ENCODE measurements at places on chromosomes 1 and 21. TPM values are rescaled to one million over a fixed set of nuclear protein-coding genes. Genes with fewer than 3 reads are reported as not detected.

DNA sequence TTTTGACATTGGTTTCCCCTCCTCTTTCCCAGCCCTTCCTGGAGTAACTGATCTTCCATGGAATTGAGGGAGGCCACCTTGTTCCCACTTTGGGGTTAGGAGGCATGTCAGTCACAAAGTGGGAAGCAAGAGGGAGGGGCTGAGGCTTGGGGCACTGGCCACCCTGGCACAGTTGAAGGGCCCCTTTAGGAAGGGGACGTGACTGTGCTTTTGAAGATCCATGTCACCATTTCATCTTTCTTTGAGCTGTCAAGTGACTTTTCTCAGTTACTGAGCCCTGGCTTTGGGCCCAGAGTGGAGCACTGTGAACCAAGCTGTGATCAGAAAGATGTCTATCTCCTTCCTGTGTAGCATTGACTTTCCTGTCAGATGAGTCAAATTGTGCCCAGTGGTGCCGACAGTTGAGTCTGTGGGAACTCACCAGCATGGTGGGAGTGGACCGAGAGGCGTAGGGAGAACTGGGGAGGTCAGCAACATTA is 38.5 kb upstream of the TDRD10 start:
- no peaks in the 10 kb centered on the region for H3K4me1 ChIP-seq
- H3K27ac ChIP-seq: no peak overlapping the region
- no peaks in the 10 kb centered on the region for H3K36me3 ChIP-seq
- peak; percentile 46 for DNase-seq
- H3K27me3 ChIP-seq: no peaks in the 10 kb centered on the region
- H3K4me3 ChIP-seq: no peak overlapping the region

GRCh38 chr1:188986745-188987417 is 1490.8 kb downstream of the BRINP3 start:
- H3K4me1 ChIP-seq: no peaks in the 10 kb centered on the region
- H3K27ac ChIP-seq: no peak overlapping the region
- no peak overlapping the region for H3K4me3 ChIP-seq

- H3K4me3 ChIP-seq: peak overlapping the region; percentile 66
- no peaks in the 10 kb centered on the region for H3K36me3 ChIP-seq
- H3K27ac ChIP-seq: no peak overlapping the region
- peak; percentile 88 for DNase-seq
- no peaks in the 10 kb centered on the region for H3K27me3 ChIP-seq
These were observed 991 bp downstream of the SELENBP1 start for GRCh38 chr1:151371370-151372057.

DNA sequence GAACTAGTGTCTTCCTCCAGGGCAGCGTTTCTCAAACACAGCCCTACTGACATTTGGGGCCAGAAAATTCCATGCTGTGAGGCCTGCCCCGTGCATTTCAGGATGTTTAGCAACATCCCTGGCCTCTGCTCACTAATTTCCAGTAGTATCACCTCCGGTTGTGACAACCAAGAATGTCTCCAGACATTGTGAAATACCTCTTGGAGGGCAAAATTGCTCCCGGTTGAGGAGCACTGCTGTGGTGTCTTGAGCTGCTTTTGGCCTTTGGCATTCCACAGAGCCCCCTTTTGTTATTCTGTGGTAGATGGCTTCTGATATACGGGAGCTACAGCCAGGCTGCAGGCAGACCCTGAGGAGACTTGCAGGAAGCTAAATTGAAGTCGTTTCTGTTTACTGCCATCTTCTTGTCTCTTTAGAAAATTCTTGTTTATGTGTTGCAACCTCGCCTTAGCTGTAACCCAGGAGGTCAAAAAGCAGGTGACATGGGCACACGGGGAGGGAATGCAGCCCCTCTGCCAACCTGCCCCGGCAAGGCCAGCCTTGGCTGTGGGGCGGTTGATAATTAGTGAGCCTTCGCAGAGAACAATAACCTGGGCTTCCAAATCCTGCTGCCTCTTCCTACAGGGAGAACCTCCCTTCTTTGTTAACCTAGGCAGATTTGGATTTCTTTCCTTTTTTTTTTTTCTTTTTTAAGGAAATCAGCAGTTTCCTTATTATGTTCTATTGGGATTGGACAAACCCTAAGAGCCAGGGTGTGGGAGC is 74.7 kb upstream of the AKT3 start:
- no peak overlapping the region for H3K4me3 ChIP-seq
- DNase-seq: no peak
- no peaks in the 10 kb centered on the region for H3K36me3 ChIP-seq
- no peaks in the 10 kb centered on the region for H3K27me3 ChIP-seq

- no peak overlapping the region for H3K4me3 ChIP-seq
- peak; percentile 68 for DNase-seq
- no peaks in the 10 kb centered on the region for H3K27me3 ChIP-seq
- no peaks in the 10 kb centered on the region for H3K36me3 ChIP-seq
- no peaks in the 10 kb centered on the region for H3K4me1 ChIP-seq
These were observed 38.0 kb downstream of the TMEM50B start for GRCh38 chr21:33441489-33442477.

- DNase-seq: no peak
- no peak overlapping the region for H3K27ac ChIP-seq
- no peaks in the 10 kb centered on the region for H3K27me3 ChIP-seq
- H3K4me1 ChIP-seq: no peaks in the 10 kb centered on the region
- no peak overlapping the region for H3K4me3 ChIP-seq
These were observed 214.1 kb downstream of the AJAP1 start for GRCh38 chr1:4868521-4868920.

The RAB42 gene
- 4.3 TPM for total RNA-seq

The NBPF4 gene
- not detected for total RNA-seq

The LHX4 gene
- total RNA-seq: not detected

The PFKFB2 gene
- total RNA-seq: 13.7 TPM

The C1orf185 gene
- total RNA-seq: not detected

The LZIC gene
- 25.8 TPM for total RNA-seq
